ENCODE measurements at places on chromosomes 2 and 18. TPM values are rescaled to one million over a fixed set of nuclear protein-coding genes. Genes with fewer than 3 reads are reported as not detected.
A peak's percentile ranks its signal among the peaks of the same experiment; 100 is the strongest.

SERPINB7 gene
- total RNA-seq, result not detected

VIL1 gene
- not detected for total RNA-seq

RNU2-63P gene
- total RNA-seq, result not detected

CBLN2 gene
- total RNA-seq, result 15.2 TPM

SPAG16 gene
- total RNA-seq, result 24.8 TPM

SULT1C2 gene
- 0.70 TPM for total RNA-seq

MLPH gene
- total RNA-seq, result 9.9 TPM

GRCh38 chr2:101883860-101884259 is 107.9 kb upstream of the IL1R2 start:
- DNase-seq, result peak; percentile 30

GRCh38 chr2:86498468-86499260 is 57.5 kb downstream of the KDM3A start:
- DNase-seq, result no peak

GRCh38 chr2:116979916-116980764 is 834.4 kb upstream of the DDX18 start:
- DNase-seq, result no peak

DNA sequence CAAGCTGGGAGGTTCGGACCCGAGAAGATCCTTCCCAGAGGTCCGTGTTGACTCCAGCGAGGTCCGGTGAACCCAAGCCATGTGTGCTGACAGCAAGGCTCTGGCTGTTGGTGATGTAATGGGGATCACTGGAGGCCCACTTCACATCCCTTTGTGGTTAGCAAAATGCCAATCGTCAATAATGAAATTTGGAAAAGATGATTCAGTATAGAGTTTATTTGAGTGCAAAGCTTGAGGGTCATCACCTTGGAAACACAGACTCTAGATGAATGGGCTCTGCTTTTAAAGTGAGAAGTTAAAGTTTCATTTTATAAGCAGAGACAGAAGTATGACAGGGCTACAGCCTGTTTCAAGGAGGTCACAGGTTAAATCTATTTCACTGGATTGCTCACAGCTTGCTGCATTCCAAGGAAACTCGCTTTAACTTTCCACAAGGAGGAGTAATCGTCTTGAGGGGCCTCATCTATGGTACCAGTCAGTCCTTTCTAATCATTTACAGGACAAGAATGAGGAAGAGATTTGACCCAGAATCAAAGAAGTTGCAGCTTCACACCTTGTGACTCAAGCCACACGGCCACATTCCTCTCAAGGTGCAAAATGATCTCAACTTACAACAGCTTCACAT is 140.5 kb downstream of the TPO start:
- DNase-seq, result no peak

DNA sequence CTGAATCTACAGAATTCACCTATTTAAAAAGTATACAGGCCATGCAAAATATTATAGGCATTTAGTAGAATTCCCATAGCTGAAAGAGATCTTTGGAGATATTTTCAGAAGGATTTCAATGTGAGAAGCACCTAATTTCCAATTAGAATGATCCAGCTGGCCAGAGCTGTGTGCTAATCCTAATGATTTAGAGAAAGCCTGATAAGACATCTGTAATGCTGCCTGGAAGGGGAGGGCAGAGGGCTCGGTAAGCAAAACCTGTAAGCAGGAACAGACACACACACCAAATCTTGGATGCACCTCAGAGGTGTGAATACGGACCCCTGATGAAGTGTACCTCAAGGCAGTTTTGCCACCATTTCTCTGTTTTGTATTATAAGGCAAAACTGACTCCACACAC is 14.0 kb downstream of the SERTAD2 start:
- no peak for DNase-seq

DNA sequence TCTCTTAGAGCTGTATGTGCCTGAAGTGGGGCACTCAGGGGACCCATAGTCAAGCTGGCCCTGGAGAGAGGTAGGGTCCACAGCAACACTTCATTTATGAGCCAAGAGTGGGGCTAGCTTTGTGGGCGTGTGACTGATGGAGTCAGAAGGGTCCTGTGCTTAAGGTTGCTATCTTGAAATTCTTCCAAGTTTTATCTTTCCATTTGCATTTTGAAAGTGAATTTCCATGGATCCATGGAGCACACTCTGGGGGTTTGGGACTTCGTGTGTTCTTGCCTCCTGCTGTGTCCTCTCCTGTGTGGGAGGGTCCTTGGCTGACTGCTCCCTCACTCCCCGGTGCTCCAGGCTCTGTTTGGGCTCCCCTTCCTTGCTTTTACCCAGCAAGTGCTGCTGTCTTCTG is 50.8 kb downstream of the FHOD3 start:
- no peak for DNase-seq

DNA sequence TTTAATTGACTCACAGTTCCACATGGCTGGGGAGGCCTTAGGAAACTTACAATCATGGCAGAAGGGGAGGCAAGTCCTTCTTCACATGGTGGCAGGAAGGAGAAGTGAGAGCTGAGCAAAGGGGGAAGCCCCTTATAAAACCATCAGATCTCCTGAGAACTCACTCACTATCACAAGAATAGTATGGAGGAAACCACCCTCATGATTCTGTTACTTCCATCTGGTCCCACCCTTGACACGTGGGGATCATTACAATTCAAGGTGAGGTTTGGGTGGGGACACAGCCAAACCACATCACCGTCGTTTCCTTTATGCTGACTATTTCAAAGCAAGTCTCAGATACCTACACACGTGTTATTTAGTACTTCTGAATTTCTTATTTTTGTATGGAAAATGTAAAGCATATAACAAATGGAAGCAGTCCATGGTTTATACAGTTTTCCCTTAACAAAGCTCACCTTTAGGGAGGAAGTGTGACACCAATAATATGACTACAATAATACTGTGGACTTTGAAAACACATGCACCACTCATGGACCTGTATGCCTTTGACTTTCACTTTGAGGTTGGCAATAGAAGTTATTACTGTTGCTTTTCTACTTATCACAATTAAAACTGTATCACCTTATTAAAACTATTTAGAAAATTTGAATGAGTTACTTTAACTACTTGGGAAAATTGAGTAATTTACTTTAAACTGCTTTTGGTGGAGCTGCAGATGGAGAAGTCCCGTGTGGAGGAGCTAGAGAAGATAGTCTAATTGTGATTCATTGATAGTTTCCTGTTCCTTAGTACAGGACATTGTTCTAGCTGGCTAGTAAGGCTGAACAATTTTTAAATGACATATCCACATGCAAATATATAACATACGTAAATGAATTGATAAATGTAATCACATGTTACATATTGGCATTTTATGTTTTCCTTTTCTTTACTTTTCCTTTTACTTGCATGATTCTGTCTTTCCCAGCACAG is 37.3 kb downstream of the MTCL1 start:
- no peak for DNase-seq

GRCh38 chr2:1811971-1812350 is 67.6 kb upstream of the PXDN start:
- DNase-seq, result no peak

DNA sequence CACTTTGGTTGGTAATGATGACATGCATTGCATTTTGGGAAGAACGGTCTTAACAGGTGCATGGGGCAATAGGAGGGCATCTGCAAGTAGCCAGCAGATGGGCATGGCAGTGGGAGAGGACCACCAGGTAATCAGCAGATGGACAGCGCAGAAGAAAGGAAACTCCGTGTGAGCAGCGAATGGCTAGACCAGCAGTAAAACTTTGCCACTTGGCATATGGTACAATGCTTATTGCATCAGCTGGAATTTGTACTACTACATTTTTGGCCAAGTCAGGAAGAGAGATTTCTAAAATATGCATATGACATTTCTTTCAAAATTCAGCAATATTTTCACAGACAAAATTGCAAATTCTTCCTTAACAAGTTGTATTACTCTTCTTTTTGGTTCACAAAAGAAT is 768.5 kb downstream of the LRP1B start:
- no peak for DNase-seq

- no peak for DNase-seq
These were observed 121.4 kb upstream of the MGAT5 start for GRCh38 chr2:134132490-134132857.

- no peak for DNase-seq
These were observed 14.1 kb upstream of the KLF11 start for GRCh38 chr2:10028988-10029874.

DNA sequence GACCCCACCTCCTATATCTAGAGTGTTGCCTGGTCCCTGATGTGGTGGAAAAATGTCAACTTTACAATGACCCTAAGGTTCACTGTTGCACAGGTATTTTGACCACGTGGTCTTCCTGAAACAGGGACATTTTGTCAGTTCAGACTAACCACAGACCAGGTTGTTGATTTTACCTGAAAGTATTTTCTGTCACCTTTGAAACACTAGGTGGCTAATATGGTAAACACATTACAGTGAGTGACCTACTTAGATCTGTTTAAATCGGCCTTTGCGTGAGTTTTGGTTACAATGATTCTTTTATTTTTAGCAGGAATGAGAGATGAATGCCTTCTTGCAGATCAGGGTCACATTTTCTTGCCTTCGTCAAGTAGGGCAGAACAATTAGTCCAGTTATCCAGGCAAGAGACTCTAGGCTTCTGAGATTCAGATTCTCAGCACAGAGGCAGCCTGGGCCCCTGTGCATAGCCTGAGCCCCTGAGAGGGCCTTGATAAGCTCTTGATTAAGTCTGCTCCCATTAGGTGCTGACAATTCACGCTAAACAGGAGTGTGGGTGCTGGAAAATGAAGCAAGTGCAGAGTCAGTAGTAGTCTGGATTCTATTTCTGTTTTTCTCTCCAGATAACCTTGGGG is 226.2 kb downstream of the KCNS3 start:
- no peak for DNase-seq

DNA sequence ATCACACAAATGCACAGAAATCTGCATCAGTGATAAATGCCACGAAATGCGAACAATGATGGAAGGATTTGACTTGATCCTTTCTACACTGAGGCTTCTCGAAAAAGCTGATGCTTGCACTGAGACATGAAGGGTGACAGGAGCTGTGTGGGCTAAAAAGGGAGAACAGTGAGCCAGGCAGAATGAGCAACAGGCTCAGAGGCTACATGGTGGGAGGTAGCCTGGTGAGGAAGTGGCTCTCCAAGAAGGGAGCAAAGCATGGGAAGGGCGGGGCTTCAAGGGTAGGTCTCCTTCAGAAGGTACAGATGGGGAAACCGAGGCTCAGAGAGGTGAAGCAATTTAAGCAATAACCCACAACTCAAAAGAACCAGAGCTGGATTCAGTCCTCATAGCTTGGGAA is 82.4 kb downstream of the TRIM43 start:
- no peak for DNase-seq

- DNase-seq, result no peak
These were observed 130.6 kb upstream of the CDH19 start for GRCh38 chr18:66734451-66734850.

- DNase-seq, result no peak
These were observed 27.4 kb upstream of the MBOAT2 start for GRCh38 chr2:9030841-9031240.

DNA sequence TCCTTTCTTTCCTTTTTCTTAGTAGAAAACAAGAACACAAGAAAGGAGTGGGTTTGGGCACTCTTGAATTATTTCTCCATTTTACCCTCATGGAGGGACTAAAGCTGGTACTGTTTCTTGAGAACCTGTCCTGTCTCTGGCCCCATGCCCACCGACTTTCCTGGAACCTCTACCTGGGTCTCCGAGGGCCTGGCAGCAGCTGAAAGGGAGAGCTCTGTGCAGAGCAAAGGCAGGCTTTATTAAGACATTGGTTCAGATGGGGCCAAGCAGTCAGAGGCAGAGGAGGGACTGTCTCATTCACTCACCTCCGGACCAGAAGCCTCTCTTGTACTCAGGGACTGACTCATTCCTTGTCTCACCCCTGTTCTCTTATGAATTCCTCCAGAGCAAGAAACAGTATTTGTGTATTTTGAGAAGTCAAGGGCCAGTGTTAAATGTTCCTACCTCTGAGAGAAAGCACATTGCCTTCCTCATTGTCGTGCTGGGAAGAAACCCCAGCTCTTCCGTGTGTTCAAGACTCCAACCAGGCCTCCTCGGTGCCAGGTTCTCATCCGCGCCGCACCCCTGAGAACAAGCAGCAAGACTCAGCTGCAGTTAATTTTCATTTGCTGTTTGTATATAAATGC is 201.9 kb upstream of the NT5C1B start:
- no peak for DNase-seq

DNA sequence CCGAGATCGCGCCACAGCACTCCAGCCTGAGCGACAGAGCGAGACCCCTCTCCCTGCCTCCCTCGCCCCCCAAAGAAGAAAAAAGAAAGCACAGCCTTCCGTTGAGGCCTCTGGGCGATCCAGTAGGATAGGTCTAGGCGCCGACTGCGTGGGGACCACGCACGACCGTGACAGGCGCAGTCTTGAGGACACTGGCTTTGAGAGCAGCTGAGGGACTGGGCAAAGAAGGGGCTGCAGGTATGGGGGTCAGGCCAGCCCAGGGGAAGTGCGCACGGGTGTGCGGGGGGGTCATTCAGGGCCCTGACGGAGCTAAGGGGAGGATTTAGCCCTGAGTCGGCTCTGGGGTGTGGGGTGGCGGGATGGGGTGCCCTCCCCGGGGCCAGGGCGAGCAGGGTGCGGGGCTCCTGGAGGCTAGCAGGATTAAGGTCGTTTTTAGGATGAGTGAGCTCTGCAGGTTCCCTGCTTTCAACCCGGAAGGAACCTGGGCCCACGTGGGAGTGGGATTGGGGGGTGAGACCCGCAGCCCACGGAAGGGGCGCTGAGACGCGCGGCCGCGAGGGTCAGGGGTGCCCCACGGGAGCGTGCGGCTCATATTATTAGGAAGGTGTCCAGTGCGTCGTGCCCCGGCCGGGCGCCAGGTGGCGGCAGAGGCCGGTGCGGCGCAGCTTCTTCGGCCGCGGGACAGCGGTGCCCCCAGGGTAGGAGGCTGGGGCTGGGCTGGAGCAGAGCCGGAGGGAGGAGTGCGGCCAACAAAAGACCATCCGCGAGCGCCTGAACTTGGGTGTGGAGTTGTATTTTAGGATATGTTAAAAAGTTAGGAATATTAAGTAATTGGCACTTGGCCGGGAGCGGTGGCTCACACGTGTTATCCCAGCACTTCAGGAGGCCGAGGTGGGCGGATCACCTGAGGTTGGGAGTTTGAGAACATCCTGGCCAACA is 20.5 kb upstream of the ZNF236 start:
- peak; percentile 51 for DNase-seq

GRCh38 chr18:79223431-79223830 is 154.2 kb downstream of the ATP9B start:
- DNase-seq, result no peak

DNA sequence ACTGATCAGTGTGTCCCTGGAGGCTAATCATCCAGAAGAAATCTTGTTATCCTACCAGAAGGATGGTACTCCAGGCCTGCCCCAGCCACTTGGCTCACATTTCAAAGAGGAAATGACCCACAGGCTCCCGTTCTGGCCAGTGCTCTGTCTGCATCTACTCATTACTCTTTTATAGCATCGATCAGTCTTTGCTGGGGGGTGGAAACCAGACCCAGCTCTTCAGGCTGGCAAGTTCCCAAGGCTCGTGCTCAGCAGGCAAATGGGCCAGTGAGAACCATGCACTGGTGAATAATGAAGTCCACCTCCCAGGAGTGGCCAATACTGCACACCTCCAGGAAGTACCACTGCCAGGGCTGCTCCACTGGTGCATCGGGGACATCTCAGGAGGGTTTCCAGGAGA is 38.8 kb downstream of the DNER start:
- no peak for DNase-seq
